ENCODE measurements at places on chromosomes 1 and 21.
A peak's percentile ranks its signal among the peaks of the same experiment; 100 is the strongest.

DNA sequence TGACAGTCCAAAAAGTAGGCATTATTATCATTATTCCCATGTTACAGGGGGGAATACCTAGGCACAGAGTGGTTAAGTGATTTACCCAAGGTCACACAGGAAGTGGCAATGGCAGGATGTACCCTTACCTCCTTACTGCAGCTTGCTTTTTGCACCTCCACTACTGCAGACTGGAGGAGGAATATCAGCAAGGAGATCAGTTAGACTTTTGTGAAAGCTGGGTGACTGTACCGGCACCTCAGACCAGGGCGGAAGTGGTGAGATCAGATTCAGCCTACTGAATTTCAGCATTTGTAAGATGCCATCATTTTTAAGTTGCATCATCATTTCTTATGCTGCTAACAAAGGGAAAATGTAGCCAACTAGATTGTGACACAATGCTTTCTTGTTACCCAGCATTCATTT is 4.5 kb downstream of the ADARB1 start:
- peak; percentile 76 for DNase-seq

- DNase-seq = no peak
Observed at GRCh38 chr1:235697508-235697907, 47.9 kb upstream of the GNG4 start.

- no peak for DNase-seq
Observed at GRCh38 chr1:189212606-189213005, 1265.1 kb downstream of the BRINP3 start.

- DNase-seq = no peak
Observed at GRCh38 chr1:33089457-33089856, 8.5 kb downstream of the AZIN2 start.

DNA sequence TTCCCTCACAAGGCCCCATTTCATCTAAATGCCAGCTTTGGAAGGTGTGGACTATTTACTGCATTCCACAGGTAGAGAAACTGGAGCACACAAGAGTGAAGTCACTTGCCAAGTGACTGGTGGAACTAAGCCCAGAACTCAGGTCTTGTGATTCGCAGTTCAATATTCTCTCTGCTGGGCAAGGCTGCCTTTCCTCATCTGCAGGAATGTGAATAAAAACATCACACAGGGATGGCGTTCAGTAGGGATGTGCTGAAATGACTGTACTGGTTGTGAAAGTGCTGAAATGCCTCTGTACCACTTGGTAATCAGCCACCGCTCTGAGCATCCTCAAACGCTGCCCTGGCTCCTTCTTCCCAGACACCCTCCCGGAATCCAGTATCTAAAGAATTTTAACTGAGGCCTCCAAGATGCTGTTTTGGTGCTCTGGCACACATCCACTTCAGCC is 145.6 kb downstream of the HIVEP3 start:
- DNase-seq = no peak

GRCh38 chr1:19101244-19101643 is 108.8 kb downstream of the UBR4 start:
- DNase-seq = no peak

DNA sequence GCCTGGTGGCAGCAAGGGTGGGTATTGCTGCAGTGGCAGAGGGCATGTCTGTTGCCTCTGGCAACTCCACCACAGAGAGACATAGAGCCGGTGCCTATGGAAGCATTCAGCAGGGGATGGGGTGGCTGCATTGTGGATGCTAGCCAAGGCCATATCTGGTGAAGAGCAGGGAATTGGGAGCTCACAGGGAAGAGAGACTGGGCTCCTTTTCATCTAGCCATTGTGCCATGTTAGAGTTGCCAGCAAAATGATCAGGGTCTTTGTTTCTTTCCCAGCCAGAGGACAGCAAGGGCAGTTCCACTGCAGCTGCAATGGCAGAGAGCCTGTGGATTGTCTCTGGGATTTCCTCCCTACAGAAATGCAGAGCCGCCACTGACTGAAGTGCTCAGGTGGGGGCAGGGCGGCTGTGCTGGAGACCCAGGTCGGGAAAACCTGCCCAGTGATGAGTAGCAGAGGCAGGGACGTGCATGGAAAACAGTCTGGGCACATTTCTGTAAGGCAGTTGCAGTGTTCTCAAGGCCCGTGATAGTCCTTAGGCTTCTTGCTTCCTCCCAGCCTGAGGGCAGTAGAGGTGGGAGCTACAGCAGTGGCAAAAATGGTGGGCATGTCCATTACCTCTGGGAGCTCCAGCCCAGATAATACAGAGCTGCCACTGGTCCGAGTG is 40.2 kb upstream of the CYP4X1 start:
- no peak for DNase-seq

DNA sequence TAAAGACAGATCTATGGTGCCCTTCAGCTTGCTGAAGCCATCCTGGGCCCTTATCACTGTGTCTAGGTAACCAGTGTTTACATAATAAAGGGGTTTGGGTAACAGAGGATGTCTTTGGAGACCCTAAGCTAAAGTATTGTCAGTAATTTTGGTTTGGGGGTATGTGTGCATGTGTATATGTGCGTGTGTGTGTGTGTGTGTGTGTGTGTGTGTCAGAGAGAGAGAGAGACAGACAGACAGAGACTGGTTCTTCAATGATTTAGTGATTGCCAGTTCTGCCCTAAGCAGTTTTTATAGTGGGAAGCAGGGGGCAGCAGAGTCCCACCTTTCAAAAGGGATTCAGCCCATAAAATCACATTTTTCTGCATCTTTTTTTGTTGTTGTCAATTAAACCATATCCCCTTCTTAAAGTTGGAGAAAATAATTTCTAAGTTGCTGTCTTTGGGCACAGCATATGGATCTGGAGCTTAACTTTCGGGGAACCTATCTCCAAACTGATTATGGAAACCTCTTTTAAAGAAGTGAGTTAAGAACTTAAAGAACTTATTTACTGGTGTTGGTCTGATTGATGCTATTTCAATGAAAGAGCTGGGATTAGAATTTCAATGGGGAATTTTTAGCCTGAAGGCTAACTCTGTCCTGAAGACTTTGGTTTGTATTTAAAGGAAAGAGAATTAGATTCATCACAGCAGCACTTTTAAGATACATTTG is 51.1 kb downstream of the ZNF326 start:
- peak; percentile 29 for DNase-seq

DNA sequence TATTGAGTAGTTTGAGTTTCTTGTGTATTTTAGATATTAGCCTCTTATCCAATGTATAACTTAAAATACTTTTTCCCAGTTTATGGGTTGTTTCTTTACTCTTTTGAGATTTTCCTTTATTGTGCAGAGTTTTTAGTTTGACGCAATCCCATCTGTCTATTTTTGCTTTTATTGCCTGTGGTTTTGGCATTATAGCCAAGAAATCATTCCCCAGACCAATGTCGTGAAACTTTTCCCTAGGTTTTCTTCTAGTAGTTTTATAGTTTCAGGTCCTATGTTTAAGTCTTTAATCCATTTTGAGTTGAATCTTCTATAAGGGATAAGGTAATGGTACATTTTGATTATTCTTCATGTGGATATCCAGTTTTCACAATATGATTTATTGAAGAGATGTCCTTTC is 87.6 kb downstream of the LEPR start:
- DNase-seq = no peak

DNA sequence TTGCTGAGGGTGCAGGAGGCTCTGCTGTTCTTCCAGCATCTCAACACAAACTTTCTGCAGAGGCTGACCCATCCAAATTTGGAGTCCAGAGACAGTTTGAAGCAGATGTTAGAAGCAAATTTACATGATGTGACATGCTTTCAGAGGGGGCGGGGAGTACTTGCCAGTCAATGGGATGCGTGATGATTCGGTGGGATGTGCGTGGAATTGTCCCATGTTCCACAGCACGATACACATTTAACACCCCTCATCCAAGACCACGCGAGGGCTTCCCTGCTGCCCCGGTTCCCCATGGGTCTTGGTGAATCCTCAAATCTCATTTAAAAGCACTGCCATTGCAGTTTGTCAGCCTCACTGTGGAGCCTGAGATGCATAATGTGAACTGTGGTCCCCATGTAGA is 78.6 kb upstream of the TLR5 start:
- no peak for DNase-seq

DNA sequence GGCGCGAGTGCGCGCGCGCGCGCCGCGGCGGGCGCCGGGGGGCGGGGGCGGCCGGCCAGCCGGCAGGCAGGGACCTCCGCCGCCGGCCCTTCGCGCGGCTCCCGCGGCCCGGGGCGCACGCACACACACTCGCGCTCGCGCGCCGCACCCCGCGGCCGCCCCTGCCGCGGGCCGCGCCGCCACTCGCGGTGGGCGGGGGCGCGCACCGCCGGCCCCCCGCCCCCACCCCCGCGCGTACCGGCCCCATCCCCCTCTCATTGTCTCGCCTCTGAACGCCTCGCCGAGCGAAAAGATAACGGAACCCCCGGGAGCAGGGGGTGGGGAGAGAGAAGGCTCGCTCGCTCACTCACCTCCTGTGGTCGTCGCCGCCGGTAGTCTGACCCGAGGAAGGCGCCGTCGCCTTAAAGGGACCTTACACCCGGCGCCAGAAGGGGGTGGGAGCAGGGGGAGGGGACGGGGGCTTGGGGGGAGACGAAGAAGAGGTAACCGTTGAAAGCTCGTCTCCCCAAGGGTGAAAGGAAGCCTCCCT is 428 bp downstream of the POGZ start:
- peak; percentile 68 for DNase-seq

Measured in activated T-cell treated with anti-CD3 and anti-CD28 coated beads, Interleukin-2, amount 50 U/mL, for 48 hours (primary cell).